ENCODE measurements at places on chromosomes 2 and 18.

DNA sequence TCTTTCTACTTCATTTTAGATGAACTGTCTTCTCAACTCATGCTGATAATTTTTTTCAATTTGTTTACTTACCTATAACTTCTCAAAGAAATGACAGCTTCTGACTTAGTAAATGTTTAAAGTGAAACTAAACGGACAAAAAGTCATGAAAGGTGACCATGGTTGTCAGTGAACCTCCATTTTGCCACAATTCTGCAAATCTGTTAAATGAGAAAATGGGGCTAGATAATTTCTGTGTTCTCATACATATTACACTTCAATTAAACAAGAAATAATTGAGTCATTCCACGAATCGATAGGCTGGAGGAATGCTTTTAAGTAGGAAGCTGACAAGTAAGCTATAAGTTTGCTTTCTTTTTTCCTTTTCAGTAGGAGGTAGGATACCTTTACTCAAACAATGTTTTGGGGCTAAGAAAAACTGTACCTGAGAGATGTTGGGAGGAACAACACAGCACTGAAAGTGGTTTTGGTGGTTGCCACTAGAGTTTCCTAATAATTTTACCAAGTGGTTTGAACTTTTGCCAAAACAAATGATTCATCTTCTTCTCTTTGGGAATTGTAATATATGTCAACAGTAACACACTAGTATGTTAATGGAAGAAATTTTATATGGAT is 17.1 kb downstream of the DYNAP start:
- no peak for DNase-seq

DNA sequence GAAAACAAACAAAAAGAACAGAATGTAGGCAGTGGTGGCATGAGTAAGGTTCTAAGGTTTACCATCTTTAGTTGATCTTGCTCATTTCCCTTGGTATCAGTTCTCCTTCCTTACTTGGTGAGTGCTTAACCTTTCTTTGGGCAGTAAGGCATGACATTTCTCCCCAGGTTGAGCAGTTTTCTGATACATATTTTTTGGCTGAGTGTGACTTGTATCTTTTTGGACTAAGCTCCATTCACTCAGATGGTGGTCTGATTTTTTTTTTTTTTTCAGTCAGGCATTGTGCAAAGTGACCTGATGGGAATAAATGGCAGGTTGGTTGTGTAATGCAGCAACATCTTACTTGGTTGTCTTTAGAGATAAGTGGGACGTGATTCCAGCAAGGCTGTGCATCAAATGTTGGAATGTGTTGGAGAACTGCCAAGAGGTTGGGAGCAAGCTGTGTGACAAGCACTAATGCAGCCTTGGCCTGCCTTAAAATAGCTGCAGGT is 15.1 kb downstream of the SPTBN1 start:
- no peak for DNase-seq

DNA sequence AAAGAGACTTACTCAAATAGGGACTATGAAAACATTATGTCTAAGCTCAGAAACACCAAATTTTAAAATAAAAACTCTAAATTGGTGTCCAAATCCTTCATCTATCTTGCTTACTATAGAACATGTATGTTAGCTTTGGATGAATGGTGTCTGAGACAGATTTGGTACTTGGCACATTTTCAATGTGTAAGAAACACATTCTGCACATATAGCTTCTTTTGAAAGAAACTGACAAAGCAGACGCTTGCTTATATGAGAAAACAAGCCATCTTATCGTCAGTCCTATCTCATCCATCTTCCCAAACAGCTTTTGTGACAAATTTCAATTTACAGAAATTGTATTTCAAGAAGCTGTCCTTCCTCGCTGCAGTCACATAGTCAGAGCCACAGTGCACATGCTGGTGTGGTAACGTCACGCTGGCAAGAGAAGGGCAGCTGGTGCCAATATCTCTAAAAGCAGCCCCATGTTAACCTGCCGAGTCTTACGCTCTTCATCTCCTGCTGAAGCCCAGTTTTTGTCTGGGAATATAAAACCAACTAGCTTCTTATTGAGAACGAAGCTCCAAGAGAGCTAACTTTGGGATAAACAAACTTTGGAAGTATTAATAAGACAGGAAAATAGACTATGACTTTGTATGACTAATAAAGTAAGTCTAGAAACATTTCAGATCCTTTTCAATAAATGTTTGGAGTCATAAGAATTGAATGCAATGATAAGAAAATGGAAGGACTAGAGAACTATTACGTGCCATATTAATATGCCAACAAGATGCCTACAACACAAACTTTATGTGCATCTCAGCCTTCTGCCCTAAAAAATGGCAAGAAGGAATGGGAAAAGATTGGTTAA is 74.9 kb upstream of the TFCP2L1 start:
- no peak for DNase-seq

GRCh38 chr18:10453806-10454680 is at the start of gene APCDD1:
Gene APCDD1, plus strand, starts transcription at chr18:10454635. Its CDS starts 347 bp downstream, at chr18:10454982.
- DNase-seq = peak; percentile 81

DNA sequence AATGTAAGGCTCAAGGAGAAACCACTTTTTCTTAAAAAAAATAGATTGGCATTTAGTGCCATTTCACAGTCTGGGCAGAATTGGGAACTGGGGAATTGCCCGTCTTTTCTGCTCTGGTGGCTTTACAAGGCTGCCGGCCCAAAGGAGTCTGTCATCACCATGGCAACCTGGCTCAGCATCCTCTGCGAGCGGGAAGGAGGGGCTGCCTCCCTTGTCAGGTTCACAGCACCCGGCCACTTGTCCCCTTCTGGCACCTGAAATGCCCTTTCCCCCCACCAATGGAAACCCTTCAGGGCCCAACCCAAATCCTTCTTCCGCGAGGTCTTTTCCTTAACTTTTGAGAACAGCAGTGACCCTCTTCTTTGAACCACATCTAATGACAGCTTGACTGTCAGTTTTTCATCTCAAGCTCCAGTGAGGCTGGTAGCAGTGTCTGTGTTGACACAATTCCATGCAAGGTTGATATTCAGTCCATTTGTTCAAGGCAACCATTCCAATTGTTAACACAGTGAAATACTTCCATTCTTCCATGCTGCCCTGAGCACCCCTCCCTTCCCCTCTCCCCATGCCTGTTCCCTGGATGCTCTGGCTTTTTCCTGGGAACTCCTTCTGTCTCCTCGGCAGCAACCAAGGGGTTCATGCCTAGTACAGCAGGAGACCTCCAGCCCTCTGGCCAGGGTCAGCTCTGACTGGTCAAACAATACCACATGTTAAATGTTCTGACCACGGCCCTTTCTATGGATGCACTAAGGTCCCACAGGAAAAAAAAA is 79.6 kb downstream of the DNER start:
- no peak for DNase-seq

DNA sequence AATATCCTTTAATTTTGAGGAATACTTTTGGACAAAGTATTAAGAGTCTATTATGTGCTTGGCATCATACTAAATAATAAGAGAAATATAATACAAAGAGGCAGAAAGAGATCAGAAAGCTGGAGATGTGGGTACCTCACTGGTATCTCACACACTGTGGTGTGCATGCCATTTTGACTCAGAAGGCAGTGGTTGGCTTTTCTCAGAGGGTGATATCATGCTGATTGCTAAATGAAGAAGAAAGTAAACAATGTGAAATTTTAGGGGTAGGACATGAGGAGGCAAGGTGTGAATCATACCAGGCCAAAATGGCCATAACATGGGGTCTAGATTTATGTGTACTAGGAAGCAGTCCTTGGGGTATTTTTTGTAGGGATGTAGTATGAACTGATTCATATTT is 16.6 kb upstream of the SPOPL start:
- no peak for DNase-seq

DNA sequence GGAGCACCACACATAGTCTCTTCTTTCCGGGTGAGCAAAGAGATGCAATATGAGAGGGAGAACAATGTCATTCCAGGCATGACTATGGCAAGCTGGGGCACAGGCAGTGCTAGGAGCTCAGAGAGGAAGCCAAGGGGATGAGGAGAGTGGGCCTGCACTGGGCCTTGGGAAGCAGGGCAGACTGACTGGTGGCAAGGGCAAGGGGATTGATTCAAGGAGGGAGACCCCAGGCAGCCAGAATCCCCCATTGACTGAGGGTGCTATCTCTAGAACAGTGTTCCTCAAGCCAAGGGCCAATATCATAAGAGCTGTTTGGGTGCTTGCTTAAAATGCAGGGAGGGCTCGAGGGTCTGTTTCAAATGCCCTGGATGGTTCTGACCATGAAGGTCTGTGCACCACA is 36.1 kb downstream of the MARCO start:
- peak; percentile 57 for DNase-seq

- no peak for DNase-seq
Observed at GRCh38 chr2:183248866-183249567, 124.8 kb downstream of the NUP35 start.

DNA sequence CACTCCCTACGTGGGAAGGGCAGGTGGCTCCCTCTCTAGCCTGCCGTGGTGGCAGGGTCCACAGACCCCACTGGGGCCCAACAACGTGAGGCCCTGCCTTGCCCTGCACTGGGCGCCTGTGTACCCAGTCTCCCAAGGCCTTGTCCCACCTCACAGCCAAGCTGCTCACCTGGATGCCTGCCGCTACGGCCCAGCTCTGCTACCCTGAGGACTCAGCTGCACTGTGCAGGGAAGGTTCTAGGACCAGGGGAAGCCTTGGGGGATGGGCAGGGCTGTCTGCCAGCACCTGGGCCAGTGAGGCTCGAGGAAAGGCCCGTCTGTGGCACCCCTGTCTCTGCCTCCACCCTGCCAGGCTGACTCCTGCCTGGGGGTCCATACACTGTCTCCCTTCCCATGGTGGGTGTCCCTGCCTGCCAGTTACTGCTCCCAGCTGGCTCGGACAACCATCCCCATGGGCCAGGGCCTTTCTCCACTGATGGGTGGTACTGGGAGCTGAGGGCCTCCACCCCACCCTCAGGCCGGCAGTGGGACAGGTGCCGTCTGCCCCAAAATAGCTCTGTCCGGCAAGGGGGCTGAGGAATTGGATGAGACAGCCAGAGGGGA is 33.2 kb downstream of the HS6ST1 start:
- DNase-seq = no peak

DNA sequence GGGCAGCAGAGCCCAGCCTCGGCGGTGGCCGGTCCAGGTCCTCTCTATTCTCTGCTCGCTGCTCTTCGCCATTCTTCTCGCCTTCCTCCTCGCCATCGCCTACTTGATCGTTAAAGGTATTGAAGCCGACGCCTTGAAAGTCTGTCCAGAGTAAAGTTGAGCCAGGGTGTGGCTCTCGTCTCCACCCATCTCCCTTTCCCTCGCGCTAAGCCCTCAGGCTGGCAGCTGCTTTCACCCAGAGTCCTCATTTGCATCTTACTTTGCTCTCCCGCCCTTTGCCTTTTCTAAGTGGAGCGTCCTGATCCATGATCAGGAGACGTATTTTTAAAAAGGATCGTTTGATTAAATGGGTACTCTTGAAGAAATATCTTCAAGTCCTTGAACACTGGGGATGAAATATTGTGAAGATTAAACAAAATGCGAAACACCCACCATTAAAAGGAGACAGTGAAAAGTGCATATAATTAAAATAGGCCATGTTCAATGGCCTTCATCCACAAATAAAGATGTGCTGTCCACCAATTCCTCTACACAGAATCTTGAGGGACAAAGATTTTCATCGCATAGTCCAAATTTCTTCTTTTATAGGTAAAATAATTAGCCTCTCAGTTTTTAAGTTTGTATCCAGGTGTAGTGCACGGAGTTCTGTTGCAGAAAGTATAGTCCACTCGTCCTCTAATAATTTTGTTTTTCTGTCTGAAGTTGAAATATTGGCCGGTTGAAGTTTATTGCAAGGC is 657 bp downstream of the ARL6IP6 start:
- DNase-seq = no peak

GRCh38 chr2:34736482-34736881 is 1137.4 kb upstream of the FAM98A start:
- no peak for DNase-seq

DNA sequence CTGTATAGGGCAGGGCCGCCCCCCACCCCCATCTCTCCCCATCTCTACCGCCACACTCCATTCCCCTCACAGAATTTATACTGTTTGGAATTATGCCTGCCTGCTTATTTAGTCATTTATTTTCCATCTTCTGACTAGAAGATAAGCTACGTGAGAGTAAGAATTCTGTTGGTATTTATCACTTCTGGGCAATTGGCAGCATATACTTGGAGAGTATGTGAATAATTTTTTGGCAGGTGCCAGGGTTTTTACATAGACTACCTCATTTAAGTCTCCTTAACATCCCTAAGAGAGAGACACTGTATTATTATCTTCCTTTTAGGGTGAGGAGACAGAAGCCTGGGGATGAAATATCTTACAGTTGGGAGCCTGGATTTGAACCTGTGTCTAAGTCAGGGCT is 45.0 kb downstream of the SLC4A1AP start:
- no peak for DNase-seq

GRCh38 chr2:8547284-8548064 is 134.4 kb upstream of the ID2 start:
- DNase-seq = no peak

DNA sequence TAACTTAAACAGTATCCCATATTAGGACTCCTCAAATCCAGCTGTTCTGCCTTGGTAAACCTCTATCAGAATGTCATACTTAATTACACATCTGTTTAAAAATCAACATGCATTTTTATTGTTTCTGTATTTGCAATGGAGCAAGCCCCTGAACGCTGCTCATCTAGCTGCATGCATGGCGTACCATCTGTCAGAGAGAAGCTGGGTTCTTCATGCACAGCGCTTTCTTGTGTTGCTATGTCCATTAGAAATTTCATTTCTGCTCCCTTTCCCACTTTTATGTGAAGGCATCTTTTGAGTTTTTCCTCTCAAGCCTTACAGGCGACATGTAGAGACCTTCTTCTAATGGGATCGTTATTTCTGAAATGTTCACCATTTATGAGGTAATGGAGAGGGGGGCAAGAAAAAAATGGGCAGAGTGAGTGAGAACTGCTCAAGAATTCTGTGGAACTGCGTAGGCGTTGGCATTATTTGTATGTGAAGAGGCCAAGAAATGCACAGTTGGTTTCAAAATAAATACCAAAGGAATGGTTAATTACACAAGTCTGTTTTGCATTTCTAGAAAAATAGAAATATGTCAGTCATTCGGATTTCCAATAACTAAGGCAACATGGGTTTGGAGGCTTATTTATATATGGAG is 31.6 kb downstream of the INSIG2 start:
- no peak for DNase-seq

DNA sequence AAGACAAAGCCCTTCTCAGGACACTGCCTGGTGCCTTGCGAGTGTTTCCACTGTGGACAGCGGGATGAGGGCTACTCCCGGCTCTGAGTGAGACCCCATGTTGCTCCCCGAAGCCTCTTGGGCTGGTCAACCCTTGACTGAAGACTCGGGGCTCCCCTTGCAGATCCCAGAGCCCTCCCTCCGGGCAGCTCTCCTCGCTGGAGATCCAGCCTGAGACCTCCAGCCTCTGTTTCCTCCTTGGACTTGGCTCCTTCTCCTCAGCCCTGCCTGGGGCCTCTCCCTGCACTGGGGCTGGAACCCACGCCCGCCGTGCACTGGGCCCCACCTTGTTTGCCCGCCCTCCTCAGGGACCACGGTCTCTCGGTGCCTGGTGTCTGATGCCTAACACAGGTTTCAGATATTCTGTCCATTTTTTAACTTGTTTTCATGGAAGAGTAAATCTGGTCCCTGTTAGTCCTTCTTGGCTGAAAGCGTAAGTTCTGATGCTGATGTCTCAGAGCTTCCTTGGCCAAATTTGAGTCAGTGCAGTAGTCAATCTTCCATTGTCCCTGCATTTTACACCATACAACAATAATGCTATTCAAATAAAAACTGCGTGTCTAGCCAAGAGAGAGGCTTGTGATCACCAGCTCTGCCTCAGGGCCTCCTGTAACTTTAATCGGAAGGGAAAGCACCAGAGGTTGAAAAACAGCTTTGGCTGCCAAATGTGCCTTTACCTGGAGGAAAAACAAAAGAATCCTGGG is 139.3 kb upstream of the CTDP1 start:
- DNase-seq = no peak

Data from ascending aorta (tissue), 2 donors.